ENCODE measurements at places on chromosomes 5 and 9.

DNA sequence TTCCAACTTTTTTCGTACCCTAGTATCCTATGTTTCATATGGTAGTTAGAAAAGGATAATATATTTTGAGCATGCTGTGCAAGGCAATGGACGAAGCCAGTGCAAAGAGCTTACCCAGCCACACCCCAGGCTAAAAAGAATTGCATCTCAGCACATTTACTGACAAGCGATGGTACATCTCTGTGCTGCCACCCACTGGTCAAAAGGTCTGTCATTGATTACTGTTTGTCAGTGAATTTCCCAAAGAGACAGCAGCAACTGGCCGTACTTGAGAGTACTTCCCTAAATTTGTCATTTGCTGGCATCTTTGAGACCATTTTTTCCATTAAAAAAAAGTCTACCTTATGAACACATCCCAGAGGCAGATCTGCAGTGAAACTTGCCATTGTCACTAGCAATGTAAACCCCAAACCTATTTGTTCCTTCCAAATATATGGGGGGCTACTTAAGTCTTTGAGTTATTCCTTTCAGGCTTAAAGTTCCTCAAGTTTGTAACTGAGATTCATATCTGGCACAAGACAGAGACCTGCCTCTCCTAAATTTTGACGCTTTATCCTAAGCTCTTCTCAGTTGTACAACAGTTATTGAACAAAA is 184.3 kb downstream of the CTNND2 start:
- DNase-seq = peak; percentile 56

GRCh38 chr5:83554686-83555085 is 83.1 kb downstream of the VCAN start:
- peak; percentile 79 for DNase-seq

GRCh38 chr5:175848676-175849075 is 22.7 kb upstream of the CPLX2 start:
- DNase-seq = no peak

DNA sequence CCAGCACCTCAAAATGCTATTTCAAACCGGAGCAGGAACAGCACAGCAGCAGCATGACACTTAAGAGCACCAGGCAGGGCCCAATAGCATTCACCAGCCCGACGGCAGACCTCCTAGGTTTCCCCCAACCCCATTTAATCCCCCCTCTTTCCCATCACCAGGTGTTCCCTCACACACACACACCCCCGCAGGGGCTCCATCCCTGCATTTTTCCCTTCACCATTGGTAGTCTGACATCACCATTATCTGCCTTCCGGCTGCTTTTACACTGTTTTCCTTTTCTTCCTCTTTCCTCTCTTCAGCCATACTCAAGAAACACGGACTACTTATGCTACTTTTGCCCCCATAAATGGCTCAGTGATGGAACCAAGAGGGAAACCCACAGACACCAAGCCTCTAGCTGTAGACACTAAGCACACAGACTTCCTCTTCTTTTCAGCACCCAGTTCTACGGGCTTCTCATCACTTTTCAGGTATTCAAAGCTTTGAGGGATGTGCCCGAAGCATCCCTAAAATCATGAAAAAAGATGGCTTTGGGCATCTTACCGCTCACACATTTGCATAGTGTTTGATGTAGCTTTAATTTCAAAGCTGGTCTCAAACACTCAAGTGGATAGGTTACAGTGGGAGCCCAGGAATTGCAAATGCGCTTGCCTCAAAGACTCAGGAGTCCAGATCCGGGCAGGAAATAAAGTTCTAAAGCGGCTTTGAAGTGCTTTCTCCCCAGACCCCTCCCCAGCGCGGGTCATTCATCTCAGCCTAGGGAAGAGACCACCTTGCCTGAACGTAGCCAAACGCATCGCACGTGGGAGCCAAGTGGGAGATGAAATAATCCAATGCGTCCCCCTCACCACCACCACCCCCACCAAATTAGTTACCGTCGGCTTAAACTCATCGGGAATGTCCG is 141.5 kb downstream of the TSSK1B start:
- no peak for DNase-seq

DNA sequence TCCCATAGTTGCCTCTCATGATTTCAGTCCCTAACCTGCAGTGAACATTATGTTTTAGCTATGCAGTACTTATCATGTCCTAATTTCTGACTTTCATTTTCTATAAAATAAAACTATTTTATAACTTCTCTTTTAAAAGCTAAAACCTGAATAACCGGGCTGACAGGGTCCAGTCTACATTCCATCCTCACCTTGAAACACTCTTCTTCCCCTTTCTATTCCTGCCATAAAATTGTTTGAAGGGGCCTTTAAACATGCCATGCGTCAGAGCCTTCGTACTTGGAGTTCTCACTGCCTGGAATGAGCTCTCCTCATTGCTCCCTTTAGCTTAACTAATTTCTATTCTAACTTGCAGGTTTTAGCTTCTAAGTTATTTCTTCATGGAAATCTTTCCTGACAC is 143.0 kb upstream of the PRLR start:
- no peak for DNase-seq

DNA sequence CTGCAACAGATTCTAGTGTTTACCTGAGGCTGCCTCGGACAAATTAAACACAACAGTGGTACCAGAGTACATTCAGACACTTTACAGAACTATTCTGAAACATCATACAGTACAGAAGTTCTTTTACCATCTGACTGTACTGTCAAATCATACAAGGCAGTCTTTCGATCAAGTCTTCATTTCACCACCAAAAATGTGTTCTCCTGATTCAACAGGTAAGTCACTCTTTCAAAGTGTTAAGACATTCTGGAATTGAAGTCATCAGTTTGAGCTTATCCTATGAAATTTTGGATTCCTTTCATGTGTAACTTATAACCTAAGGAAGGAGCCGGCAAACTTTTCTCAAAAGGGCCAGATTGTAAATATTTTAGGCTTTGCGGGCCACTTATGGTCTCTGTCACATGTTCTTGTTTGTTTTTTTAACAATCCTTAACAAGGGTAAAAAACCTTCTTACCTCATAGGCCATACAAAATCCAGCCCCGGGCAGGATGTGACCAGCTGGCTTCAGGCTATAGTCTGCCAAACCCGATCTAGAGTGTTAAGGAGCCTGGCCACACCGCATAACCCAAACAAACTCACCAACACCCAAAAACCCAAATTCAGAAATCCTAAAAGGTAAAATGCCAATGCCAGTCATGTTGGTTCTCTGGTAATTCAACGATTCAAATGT is 151.6 kb downstream of the DENND1A start:
- no peak for DNase-seq

- DNase-seq = no peak
These were observed 2.6 kb downstream of the EBF1 start for GRCh38 chr5:159096924-159097783.

- peak; percentile 58 for DNase-seq
These were observed 96.3 kb upstream of the RANBP3L start for GRCh38 chr5:36397901-36398536.

DNA sequence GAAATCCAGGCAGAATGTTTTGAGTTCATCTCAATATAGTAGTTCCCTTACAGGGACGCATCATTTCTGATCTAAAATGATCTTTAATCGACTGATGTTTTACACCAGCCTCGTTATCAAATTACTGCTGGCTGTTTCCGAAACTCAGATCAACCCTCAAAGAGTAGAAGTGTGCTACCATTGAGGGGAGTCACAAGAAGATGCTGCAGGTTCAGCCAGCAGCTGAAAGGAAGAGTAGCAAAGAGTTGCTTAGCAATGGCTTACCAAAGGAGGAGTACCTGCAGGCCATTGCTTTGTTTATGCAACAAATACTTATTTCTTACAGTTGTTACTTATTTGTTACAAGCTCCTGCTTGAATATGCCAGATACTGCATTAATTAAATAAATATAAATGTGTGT is 144.1 kb downstream of the EBF1 start:
- DNase-seq = no peak
